ENCODE measurements at places on chromosomes 6 and 20.

GRCh38 chr6:142612956-142613355 is 311.1 kb downstream of the ADGRG6 start:
- DNase-seq, result no peak

DNA sequence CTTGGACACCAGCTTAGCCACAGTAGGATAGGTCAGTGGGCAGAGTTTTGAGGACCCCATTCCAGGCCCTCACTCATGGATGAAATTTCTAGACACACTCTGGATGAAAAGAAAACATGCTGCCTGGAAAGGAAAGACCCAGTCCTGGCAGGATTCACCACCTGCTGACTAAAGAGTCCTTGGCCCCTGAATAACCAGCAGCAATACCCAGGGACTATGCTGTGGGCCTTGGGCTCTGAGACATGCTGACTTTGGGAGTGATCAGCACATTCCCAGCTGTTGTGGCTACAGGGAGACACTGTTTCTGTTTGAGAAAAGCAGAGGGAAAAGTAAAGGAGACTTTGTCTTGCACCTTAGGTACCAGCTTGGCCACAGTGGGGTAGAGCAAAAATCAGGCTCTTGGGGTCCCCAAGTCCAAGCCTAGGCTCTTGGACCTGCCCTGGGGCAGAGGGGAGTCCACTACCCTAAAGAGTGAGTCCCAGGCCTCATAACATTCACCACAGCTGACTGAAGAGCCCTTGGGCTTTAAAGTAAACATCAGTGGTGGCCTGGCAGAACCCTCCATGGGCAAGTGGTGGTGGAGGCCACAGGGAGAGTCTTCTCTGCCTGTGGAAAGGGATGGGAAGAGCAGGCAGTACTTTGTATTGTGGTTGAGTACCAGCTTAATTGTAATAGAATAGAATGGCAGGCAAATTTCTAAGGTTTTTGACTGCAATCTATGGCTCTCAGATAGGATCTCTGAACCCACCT is 516.8 kb downstream of the BCKDHB start:
- DNase-seq, result no peak

GRCh38 chr6:169738976-169739529 is 12.3 kb downstream of the DYNLT2 start:
- DNase-seq, result no peak

GRCh38 chr6:149224399-149224798 is 93.1 kb upstream of the TAB2 start:
- no peak for DNase-seq

GRCh38 chr6:106026748-106027715 is 59.1 kb upstream of the PRDM1 start:
- DNase-seq, result no peak

GRCh38 chr20:53238121-53238660 is 266.0 kb downstream of the TSHZ2 start:
- DNase-seq, result no peak

Measured in psoas muscle (tissue), 8 donors.